Spinal cord (tissue), 10 donors: ENCODE measurements at places on chromosomes 11 and 22.

- H3K27ac ChIP-seq: no peak overlapping the region
- H3K27me3 ChIP-seq: no peaks in the 10 kb centered on the region
- peaks cover 15% of the 10 kb centered on the region for H3K4me1 ChIP-seq
- DNase-seq: no peak
- no peak overlapping the region for H3K4me3 ChIP-seq
Measured at GRCh38 chr11:75796091-75796435, 18.9 kb upstream of the UVRAG start.

DNA sequence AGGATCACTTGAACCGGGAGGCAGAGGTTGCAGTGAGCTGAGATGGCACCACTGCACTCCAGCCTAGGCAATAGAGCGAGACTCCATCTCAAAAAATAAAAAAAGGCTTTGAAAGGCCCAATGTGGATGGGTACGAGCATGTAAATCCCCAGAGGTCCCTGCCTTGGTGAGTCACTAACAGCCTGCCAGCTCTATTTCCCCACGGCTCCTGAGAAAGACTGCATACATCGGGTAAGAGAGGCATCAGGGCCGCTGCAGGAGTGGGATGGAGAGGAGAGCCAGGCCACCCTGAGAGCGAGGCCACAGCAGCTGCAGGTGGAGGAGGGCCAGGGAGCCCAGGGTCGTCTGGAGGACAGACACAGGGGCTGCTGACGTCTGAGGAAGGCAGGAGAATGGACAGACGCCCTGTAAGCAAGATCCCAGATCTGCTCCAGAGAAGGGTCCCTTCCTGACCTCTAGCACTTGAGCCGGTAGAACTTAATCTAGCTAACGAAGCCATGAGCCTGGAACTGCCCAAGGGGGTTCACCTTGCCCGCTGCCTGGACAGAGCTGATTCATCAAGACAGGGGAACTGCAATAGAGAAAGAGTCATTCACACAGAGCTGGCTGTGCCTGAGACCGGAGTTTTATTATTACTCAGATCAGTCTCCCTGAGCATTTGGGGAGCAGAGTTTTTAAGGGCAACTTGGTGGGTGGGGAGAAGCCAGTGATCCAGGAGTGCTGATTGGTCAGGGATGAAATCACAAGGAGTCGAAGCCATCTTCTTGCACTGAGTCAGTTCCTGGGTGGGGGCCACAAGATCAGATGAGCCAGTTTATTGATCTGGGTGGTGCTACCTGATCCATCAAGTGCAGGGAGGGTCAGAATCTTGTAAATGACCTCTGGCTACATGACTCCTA, 5.1 kb upstream of the KRTAP5-9 start:
- H3K4me1 ChIP-seq: no peaks in the 10 kb centered on the region
- H3K27me3 ChIP-seq: no peaks in the 10 kb centered on the region
- no peak overlapping the region for H3K27ac ChIP-seq
- H3K4me3 ChIP-seq: no peak overlapping the region
- H3K36me3 ChIP-seq: no peaks in the 10 kb centered on the region

DNA sequence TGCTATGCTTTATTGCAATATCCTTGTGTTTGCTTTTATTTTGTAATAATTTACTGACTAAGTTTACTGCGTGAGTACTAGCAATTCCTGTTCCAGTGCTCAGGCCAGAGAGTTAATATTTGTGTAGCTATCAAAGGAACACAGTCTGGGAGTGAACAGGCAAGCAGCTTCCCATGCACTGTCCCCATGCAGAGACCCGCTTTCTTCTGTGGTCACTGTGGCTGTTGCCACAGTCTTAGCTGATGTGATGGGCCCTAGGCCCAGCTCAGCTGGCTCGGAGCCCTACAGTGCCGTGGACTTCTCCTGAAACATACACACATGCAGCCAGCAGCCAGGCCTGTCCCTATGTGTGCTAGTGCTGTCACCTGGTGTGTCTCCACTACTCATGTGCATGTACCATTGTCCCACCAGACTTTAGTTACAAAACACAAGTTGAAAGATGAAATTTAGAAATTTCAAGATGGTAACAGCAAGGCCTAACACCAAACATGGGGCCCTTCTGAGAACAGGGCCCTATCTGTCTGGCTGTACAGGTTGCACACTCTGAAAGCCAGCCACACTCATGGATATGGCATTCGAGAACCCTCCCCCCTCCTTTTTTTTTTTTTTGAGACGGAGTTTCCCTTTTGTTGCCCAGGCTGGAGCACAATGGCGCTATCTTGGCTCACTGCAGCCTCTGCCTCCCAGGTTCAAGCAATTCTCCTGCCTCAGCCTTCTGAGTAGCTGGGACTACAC, 12.3 kb upstream of the SCUBE2 start:
- H3K27me3 ChIP-seq: no peaks in the 10 kb centered on the region
- H3K27ac ChIP-seq: no peak overlapping the region
- H3K4me3 ChIP-seq: no peak overlapping the region
- H3K36me3 ChIP-seq: no peaks in the 10 kb centered on the region
- no peaks in the 10 kb centered on the region for H3K4me1 ChIP-seq

DNA sequence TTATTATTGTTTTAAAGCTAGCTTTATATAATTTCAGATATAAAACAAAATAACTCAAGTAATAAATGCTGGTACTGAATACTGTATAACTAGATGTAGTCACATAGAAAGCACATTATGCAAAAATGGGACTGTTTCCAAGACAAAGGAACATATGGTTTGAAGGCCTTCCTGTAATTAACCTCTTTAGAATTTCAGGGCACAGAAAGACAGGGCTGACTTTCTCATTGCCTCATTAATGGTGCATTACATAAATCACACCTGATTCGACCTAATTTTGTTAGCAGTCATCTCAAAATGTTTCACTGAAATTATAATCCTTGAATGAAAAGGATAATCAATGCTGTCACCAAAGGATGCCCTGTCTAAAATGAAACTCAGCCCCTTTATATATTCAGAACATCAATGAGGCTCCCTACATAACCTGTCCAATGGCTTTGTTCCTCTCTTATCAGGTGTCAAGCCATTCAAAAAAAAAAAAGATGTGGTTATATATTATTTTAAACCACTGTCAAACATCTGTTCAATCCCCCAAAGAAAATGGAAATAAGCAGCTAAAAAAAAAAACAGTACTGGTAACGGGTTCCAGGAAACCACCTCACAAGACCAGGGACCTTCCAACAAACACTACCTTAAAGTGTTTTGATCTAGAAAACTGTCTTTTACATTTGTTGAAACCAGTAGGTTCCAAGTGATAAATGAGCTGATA, 77.4 kb downstream of the FAM168A start:
- no peak overlapping the region for H3K27ac ChIP-seq
- H3K4me3 ChIP-seq: no peak overlapping the region
- H3K27me3 ChIP-seq: no peaks in the 10 kb centered on the region

DNA sequence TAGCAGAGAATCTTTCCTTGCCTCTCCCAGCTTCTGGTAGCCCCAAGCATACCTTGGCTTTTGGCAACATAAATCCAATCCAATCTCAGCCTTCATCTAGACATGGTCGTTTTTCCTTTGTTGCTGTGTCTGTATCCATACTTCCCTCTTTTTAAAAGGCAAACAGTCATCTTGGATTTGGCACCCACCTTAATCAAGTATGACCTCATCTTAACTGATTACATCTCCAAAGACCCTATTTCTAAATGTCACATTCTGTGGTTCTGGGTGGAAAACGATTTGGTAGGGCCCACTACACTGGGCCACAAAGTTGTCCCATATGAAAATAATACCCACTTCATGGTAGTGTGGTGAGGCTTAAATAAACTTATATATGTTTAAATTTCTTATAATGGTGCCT, 852 bp downstream of the BUD13 start:
- no peak for DNase-seq
- H3K36me3 ChIP-seq: peaks cover 12% of the 10 kb centered on the region
- H3K4me1 ChIP-seq: peaks cover 9% of the 10 kb centered on the region
- no peaks in the 10 kb centered on the region for H3K27me3 ChIP-seq
- H3K27ac ChIP-seq: peak overlapping the region; percentile 95

DNA sequence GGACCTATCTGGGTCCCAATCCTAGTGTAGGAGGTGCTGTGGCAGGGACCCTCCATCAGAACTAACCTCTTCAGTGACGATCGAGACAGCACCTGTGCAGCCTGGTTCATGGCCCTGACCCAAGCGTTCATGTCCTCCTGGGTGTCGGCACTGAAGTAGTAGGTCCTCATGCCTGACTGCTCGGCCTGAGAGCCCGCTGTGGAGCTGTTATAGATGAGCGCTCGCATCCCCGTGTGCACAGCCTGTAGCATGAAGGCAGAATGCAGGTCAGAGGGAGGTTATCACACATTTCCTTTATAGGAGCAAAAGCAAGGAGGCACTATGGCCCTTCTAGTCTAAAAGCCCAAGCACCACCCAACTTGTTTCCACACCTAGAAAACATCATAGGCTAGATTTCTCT, 103.0 kb downstream of the C11orf58 start:
- no peaks in the 10 kb centered on the region for H3K4me1 ChIP-seq
- no peak overlapping the region for H3K27ac ChIP-seq
- H3K4me3 ChIP-seq: no peak overlapping the region
- H3K27me3 ChIP-seq: no peaks in the 10 kb centered on the region
